GOT3 (cell line): ENCODE measurements at places on chromosomes 1 and 21.

GRCh38 chr1:1427106-1427819, 6.2 kb upstream of the ANKRD65 start:
- DNase-seq: no peak

DNA sequence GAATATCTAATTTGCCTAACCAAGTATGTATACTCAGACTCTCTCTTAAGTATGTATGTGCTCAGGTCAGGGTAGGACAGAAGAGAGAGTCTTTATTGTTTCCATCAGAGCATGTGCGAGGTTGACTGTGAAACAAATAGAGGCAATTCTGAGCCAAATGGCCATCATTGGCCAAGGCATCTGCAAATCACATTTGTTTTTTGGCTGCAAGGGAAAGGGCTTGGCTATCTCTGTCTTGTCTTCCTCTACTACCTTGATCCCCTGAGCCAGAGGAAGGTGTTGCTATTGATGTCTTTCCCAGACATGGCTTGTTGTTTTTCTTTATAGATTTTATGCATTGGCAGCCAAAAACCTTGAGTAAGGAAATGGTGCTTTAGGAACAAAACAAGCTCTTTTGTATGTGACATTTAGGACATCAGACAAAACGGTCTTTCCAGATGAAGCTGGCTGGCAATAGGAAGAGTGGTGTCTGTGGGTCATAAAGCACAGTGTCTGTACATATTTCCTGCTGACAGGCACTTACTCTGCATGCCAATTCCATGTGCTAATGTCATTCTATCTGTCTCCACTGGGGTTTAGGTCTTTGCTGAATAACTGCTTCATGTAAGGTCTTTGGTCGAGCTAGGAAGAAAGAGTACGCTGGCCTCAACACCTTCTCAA, 163.3 kb downstream of the BRINP2 start:
- no peak for DNase-seq

GRCh38 chr1:231983588-231984193, 357.1 kb downstream of the DISC1 start:
- DNase-seq: no peak

DNA sequence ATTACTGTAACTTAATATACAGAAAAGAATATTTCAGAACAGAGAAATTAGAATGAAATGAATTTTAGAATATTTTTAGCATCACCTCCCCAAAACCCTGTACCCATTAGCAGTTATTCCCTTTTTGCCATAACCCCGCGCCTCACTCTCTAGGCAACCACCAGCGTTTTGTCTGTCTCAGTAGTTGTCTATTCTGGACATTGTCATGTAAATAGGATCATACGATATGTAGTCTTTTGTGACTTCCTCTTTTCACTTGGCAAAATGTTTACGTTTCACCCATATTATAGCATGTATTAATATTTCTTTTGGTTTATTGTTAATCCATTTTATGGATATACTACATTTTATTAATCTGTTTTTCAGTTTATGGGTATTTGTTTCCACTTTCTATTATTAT, 24.9 kb downstream of the SOAT1 start:
- no peak for DNase-seq

DNA sequence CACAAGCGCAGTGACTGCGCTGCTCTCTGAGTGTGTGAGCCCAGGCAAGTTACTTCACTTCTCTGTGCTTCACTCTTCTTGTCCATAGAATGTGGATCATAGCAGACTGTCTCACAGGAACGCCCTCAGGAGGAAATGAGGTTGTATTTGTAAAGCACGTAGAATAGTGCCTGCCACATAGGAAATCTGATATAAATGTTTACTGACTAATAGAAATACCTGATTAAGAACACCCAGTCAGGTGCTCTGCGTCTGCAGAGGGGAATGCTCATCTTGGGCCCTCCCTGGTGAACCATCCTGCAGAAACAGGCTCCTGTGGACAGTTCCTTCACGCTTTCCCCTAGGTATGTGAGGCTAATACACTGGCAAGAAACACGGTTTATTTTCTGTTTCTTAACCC, 100.3 kb downstream of the BEND5 start:
- no peak for DNase-seq

- no peak for DNase-seq
These were observed 68.1 kb upstream of the APP start for GRCh38 chr21:26238646-26239045.

- no peak for DNase-seq
These were observed 11.5 kb upstream of the ZNF362 start for GRCh38 chr1:33244809-33245186.

GRCh38 chr1:107669996-107670395, 295.0 kb downstream of the VAV3 start:
- no peak for DNase-seq

DNA sequence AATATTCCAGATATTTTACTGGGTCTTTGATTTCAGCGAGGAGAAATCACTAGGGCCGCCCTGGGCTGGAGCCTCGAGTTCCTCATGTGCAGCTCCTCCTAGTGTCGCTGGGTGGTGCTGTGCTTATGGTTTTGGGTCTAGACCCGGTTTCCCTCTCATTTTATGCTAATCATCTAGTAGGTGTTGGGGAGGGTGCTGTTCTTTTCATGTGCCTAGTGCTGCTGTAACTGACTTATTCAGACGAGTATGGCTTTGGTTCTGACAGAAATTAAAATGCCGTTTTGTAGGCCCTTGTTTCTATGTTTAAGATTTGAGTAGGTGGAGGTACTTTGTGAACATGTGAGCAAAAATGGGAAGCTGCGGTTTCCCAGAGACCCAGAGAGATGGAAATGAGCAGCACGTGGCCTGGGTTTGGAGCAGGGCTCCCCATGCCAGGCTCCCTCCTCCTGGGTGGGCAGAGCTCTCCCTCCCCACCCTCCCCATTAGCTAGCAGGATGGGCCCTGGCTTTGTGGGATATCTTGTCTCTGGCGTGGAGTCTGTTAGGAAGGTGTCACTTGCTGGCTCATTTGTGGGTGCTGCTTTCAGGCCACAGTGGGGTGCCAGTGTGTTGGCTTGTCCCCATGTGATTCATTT, 74.0 kb upstream of the GPR88 start:
- DNase-seq: no peak

DNA sequence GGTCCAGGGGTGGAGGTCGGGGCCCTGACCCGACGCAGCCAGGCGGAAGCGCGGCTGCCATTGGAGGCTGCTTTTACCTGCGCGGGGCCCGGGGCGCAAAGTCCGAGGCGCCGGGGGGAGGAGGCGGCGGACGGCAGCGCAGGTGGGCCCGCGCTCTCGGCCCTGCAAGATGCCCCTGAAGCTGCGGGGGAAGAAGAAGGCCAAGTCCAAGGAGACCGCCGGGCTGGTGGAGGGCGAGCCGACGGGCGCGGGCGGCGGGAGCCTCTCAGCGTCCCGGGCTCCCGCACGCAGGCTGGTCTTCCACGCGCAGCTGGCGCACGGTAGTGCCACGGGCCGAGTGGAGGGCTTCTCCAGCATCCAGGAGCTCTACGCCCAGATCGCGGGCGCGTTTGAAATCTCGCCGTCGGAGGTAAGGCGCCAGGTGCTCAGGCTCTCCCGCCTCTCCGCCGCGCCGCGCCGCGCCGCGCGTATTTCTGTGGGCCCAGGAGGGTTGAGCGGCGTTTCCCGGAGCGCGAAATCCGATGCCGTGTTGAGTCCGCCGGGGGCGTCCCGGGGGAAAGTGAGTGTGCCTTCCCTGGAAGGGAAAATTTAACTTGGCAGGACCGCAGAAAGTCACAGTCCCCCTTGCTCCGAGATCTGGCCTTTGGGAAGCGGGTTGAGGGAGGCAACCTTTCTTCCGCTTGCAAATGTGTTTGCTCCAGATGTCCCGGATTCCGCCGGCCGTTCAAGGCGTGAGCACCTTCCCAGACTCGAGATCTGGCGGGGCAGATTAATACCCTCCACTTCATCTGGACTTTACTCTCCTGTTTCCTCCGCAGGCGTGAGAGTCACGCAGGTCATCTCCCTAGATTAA, at the start of gene GIPC2:
GIPC2 (plus strand) TSS at position 41 of the 853 bp plus-strand sequence; CDS start at position 170, 129 bp downstream.
- DNase-seq: no peak

- DNase-seq: no peak
These were observed 142.4 kb downstream of the AK5 start for GRCh38 chr1:77424236-77424635.

- no peak for DNase-seq
These were observed 325.7 kb downstream of the TGFB2 start for GRCh38 chr1:218670875-218671274.

GRCh38 chr21:19792004-19792403, 1206.2 kb upstream of the NCAM2 start:
- no peak for DNase-seq

DNA sequence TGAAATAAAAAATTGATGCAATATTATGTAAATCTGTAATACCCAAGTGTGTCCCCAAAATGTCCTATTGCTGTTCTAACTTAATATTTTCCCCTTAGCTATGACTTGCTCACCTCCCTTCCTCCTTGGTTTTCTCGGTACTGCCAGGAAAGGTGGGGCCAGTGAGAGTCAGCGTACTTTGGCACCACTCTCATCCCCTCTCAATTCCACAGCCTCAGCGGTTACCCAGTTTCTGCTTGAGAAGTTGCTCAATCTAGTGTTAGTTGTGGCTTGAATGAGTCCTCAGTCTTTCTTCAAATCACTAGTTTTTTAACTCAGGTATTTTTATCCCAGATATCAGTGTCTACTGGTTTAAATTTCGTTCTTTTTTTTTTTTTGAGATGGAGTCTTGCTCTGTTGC, 32.3 kb downstream of the BCAS2 start:
- DNase-seq: no peak

DNA sequence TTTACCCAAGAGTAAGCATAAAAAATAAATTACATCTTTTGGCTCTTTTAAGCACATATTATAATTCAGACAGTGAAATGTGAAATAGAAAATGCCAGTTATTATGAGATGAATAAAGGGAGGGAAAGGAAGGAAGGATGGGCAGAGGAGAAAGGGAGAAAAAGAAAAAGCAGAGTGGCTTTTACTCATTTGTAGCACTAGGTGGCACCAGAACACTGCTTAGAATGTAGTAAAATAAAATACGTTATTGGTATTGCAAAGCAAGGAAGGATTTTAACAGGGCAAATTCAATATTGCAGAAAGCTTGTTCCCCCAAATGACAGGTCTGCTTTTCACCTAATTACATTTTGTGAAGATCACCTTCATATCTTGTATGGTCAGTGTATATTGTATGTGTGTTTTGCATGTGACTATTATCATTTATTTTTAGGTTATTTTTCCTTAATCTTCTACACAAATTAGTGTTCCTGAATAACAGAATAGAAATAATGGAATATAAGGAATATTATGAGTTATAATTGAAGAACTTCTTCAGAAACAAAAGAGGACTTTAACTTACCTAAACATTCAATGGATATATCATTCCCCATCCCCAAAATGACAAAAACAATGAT, 9.1 kb upstream of the PCNX2 start:
- no peak for DNase-seq

DNA sequence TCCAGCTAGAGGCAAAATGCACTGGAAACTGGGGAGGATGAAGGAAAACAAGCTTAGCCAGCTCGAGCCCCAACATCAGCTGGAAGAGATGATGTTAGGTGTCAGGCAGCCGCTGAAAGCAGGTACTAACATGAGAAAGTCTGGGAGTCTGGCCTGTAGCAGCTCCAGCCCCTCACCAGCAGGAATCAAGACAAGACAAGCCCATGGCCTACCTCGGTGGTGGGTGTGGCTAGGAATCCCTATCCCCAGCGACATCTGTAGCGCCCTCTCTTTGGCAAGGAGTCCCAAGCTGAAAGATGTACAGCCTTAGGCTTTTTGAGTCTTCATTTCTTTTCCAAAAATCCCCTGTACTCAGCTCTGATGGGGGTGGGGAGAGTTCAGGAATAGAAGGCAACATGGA, 2.6 kb downstream of the DLGAP3 start:
- no peak for DNase-seq
